NCI-H2081 (cell line): ENCODE measurements at places on chromosomes 6 and 20.

- no peak for DNase-seq
Measured at GRCh38 chr6:151010071-151010470, 144.6 kb downstream of the MTHFD1L start.

DNA sequence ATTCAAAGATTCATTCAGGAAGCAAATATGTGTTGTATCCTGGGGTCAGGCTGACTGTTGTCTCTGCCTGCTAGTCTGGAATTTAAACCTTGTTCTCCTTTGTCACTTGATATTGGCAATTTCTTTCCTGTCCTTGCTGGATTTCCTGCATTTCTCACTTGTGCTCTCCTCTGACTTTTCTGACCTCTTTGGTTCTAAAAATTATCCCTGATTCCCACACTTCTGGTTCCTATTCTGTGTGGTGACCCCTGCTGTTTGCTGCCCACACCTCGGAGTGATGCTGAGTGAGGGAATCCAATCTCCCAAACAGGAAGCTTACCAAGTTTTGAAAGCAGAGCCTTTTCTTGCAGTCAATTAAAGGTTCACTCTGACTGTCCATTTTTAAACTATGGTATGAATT lies 345.3 kb downstream of the CDKAL1 start:
- DNase-seq, result no peak

- no peak for DNase-seq
Measured at GRCh38 chr20:34085544-34086040, 26.5 kb downstream of the EIF2S2 start.

DNA sequence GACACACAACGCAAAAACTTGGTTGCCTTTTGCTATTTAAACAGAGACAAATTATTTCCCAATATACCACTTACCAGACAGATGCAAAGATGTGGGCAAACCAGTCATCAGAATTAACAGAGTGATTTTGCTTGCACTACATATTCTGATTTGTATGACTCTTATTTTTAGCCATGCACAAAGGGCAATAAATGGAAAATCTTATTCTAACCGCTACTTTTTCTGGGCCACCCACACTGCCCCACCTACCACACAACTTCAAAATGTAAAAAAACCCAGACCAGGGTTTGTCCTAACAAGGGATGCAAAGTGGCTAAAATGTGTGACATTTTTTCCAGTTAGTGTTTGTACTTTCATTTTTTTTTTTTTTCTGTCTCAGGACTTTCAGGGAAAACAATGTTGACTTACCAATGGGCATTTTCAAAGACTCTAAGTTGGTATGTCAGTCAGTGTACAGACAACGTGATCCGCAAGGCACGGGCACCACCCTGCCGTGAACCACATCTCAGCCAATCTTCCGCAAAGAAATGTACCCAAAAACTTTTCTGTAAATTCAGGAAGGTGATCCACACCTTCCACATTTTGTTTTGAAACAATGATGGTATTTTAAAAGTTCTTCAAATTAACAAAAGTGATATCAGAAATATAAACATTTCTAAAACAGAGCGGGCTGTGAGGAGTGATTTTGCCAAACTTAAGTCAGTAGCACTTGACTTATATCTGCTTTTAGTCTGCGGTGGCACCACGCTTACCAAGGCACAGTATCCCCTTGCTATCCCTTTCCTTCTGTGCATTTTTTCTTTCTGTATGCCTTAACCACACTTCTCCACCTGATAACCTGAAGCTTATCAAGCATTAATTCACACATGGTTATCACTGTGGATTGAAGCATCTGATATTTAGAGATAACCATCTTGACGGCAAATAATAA lies 185.6 kb downstream of the GJA10 start:
- no peak for DNase-seq

- no peak for DNase-seq
Measured at GRCh38 chr20:53883098-53883911, 187.1 kb downstream of the BCAS1 start.

DNA sequence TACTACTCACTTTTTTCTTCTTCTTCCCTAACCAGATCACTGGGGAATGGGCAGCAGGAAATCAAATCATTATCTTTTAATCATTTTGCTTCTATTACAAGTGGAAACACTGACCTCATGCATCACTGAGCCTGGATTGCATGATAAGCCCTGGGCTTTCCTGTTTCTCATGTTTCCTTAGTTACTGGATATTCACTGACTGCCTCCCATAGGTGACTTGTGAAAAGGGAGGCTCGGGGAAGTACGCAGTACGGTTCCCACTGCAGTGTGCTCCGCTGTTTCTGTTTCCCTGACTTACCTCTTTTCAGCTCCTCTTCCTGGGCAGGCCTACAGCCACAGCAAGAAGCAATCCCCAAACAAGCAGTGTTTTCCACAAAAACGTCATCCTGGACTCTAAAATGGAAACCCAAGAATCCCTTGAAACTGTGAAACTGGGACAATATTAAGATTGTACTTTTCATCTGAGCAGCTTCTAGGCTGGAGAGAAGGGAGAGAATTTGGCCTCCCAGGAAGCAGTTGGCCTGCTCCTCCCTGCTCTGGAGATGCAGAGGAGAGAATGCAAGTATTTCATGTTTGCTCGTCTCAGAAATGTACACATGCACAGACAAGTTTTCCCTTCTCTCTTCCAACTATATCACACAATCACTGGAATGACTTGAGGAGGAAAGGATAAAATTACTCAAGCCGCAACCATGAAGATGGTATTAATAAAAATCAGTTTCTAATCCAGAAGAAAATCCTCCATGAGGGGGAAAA lies 13.1 kb downstream of the BTNL2 start:
- DNase-seq, result no peak

GRCh38 chr6:14787677-14788076 lies 458.2 kb upstream of the JARID2 start:
- no peak for DNase-seq

DNA sequence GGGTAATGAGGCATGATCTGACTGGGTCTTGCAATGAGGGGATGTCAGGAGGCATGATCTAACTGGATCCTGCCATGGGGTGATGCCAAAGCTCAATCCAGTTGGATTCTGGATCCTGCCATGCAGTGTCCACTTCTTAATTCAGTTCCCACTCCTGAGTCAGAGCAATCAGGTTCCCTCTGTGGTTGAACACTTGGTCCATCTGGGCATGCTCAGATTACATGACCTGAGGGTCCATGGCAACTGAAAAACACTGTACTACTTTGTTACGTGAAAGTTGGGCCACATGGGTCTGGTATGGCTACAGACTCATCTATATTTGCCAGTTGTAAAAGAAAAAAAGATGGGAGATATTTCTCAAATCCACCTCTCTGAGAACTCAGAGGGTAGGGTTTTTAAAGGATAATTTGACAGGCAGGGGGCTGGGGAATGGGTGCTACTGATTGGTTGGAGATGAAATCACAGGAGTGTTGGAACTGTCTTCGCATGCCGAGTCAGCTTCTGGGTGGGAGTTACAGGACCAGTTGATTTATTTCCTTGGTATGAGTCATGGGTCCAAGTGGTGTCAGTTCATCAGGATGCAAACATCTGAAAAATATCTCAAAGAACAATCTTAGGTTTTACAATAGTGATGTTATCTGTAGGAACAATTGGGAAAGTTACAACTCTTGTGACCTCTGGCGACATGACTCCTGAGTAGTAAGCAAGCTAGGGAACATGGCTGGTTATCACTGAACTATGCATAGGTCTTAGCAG lies 21.6 kb downstream of the C6orf163 start:
- no peak for DNase-seq

DNA sequence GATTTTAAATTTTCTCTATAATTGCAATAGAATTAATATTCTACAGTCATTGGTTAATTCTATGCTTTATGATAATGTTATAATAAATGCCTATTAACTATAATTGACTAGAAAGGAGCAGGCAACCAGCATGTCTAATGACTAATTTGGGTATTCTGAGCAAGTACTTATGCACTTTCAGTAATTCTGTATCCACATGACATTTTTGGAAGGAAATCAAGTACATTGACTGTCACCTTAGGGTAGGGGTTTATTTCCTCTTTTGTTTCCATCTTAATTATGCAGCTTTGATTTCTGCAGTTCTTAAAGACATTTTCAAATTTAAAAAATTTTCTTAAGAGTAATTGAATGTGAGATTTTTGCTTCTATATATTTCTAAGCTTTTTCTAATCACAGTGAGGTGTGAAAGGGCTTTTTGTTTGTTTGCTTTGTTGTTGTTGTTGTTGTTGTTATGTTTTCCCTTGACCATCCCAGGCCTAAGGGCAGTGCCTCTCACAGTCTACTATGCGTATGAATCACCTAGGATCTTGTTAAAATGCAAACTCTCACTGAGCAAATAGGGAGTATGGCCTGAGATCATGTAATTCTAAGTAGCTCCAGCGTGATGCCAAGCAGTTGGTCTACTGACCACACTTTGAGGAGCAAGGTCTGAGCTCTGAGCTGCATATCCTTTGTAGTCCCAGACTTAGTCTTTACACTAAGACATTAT lies 467.1 kb upstream of the RNF217 start:
- no peak for DNase-seq

DNA sequence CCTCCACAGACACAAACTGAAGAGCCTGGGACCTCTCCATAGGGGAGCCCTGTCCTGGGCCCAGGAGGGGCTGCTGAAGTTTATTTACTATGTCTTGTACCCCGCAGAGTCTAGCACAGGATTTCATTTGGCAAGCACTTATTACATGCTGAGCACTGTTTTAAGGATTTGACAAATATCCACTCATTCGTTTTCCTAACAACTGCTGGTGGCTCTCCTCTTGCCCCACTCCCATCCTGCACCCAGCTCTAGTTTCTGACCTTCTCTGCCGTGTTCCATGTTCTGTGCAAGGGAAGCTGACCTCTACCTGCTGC lies 127.0 kb upstream of the MAFB start:
- no peak for DNase-seq

DNA sequence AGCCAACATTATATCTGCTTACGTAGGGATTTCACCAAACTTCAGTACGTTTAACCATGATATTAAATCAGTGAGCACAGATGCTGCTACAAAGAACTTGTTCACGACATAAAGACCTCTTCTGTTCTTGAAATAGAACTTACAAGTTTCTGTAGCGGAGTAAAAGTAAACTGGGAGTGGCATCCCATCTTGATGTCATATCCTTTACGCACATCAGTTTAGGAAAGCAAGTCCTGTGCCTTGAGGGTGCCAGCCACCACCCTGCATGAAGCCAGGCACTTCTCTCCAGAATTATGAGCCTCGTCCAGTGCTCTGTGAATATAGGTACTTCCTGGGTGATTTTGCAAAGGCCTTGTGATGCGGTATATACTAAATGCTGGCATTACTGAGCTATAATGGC lies 122.6 kb downstream of the BTBD3 start:
- DNase-seq, result peak; percentile 85

GRCh38 chr20:53930651-53931504 lies 139.5 kb downstream of the BCAS1 start:
- no peak for DNase-seq

DNA sequence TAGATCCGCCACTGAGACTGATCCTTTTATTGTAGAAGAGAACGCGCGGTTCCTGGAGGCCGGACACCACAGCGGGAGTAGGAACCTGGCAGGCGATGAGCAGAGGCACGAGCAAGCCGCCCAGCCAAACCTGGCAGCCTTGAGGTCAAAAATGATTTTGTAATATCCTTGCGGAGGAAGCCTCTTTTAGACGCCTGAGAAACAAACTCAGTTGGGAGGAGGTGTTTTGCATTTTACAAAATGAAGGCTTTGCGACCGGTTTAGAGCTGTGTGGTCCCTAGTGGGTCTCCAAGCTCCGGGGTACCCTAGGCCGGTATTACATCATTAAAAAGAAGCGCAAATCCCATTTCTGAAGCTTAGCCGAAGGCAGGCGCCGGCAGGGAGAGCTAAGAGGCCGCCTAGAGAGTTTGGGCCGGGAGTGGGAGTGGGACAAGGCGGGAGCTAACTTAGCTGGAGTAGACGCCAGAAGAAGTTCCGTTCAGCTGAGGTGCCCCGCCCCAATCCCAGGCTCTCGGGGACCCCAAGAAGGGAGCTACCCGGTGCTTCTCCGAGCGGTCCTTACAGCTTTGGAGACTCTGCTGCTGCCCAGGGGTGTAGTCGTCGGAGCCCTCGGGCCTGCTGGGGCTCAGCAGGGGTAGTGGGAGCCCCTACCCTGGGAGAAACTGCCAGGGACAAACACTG lies 1.9 kb upstream of the TBX18 start:
- DNase-seq, result no peak

DNA sequence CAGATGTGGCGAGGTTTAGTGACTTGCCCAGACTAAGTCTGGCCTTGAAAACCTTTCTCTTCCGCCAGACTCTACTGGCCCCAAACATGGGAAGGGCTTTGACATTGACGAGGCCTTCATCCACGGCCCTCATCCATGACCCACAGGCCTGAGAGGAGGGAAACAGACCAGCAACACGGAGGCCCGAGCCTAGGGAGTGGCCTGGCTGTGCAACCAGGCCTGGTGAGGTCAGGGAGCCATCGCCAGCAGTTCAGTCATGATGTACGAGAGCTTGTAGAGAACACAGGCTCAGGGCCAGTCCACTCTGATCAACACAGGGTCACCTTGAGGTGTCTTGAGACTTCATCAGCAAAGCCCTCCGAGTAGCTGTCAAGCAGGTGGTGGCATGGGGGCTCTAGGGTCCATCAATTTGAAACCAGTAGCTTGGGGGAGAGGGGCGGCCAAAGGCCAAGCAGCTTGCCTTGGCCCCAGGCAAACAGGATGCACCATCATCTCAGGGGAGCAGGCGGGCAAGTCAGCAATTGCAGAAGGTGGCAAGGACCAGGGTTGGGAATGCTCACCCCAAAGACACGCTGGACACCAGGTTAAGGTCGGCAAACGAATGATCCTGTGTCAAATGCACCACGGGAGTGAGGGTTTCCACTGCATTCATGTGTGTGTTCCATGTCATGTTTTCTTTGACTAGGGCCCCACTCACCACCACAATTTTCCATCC lies 36.1 kb downstream of the GFOD1 start:
- no peak for DNase-seq

GRCh38 chr6:158789115-158789917 lies 29.9 kb downstream of the EZR start:
- DNase-seq, result no peak

- DNase-seq, result no peak
Measured at GRCh38 chr20:58040447-58041290, 187.8 kb downstream of the ANKRD60 start.

DNA sequence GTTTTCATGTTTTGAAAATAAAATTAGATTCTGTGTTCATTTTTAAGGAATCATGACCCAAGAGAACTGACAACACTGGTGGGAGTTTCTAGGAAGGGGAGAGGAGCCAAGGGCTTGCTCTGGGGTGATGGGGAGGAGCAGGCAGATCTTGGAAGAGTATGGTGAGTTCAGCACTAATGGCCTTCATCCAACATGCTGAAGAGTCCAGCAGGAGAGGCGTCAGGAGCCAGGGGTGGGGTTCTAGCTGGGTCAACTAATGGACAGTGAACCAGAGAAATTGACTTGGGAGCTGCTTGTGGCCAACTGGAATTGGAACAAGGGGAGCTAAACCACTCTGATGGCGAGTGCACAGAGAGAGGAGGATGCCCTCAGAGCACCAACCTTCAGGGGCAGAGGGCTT lies 107.1 kb downstream of the MRPL14 start:
- DNase-seq, result no peak

DNA sequence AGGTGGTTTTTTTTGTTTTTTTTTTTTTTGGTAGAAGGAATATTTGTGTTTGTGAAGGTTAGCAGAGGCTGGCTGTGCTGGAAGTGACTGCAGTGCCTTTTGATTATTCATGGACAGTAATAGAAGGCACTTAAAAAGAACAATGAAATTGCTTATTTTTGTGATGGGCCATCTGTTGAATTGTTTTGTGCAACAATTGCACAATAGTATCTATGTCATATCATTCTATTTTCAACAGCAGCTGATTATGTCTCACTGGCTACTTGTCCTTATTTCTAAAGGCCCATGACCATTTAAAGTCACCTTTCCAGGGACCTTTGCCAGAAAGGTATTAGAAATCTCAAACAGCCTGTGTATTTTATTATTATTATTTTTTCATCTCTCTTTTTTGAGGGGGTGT lies 70.6 kb downstream of the AFG1L start:
- no peak for DNase-seq
